ENCODE measurements at places on chromosomes 1 and 21. TPM values are rescaled to one million over a fixed set of nuclear protein-coding genes. Genes with fewer than 3 reads are reported as not detected.

- no peak for DNase-seq
These were observed 9.1 kb downstream of the SWT1 start for GRCh38 chr1:185166106-185166505.

DNA sequence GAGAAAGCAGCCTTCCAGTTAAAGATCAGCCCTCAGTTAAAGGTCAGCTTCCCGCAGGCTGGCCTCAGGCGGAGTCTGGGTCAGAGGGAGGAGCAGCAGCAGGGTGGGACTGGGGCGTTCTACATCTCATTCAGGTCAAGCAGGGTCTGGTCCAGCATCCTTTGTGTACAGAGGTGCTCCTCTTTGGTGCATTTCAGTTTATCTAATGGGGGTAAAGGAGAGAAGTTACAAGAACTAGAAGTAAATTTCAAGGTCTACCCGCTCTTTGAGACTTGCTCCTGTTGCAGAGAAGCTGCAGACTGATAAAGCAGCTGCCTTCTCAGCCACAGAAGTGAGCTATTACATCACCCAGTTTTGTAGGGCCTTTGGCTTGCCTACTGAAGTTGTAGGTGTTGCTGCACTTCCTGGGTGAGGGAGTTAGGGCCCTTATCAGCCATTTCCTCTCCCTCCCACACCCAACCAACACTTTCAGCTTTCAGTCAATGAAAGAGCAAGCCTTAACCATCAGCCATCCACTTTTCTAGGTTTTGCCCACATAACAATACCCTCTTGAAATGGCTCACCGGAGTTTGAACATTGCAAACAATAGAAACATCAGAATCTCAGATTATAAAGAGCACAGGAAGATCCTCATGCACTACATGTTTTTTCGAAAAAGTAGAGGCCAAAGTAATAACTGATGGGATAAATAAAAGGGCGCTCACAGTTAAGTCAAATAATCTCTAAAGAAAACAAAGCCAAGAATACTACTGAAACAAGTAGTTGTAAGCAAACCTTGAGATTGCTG lies 2.8 kb upstream of the NUP210L start:
- no peak for DNase-seq

The PTGS2 gene
- total RNA-seq: 0.81 TPM

GRCh38 chr1:30422251-30422650 lies 301.1 kb downstream of the MATN1 start:
- DNase-seq: no peak

DNA sequence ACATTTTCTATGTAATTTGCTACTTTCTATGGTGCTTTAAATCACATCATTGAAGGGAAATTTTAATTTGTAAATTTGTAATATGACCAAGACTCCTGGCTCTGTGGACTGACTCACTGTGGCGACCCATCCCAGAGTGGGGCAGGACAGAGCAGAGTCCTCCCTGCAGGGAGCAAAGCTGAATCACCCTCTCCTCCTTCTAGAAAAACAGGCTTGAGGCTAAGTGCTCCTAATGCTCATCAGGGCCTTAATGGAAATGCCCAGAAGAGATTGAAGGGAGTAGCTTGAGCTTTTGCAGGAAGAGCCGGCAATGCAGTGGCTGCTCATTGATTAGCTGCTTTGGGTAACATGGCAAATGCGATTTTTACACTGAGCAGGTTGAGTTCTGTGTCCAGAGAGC lies 16.8 kb downstream of the S100A10 start:
- DNase-seq: no peak

DNA sequence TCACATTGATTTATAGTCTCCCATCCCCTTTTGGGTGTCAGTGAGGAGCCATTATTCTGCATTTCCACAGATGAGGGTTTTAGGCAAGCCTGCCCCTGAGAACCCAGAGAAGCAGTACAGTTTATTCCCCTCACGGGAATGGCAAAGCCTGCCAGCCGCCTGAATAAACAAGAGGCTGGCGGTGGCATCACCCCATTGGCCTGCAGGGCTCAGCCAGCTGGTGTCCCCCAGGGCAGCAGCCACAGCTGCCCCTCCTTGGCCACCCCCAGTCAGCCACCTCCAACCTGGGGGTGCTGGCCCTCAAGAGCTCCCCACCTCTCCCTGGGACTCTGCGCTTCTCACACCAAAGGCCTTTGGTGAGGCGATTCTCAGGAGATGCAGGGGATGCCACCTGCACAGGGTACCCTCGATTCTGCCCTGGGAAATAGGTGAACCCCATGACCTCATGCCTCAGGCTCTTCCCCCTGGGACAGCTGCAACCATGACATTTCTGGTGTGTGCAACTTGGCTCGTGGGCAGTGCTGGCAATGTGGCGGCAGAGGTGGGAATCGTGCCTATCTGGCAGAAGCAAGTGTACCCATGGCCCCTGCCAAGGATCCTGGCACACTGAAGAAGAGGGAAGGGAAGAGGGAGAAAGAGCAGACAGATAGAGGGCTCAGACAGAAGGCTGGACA lies 14.0 kb downstream of the OLFML2B start:
- DNase-seq: no peak

DNA sequence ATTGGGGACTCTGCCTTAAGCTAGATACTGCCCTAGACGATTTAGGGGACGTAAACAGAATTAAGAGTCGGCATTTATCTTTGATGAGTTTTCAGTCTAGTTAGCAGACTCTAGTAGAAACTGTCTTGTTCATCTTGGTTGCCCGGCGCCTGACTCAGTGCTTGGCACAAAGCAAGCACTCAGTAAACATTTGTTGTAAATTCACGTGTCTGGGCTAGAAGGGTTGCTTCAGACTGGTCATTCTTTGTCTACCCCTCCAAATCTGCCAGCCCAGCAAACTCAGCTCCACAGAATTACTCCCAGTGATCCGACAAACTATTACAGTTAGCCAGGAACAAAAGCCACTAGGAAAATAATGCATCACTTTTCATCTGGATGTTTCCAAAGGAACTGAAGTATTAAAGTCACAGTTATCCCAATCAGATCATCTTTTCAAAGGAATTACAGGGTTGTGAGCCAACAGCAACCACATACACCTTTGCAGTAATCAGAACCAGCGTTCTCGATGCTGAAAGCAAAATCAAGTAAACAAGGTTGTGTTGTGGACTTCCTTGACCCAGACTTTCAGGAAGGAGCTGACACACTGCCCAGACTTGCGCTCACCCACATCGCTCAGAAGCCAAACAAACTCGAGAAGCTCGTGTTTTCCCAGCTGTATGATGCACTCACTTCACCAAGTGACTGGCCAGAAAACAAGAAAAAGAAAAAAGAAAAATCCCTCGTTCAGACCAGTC lies 66.5 kb upstream of the GADD45A start:
- DNase-seq: no peak

The SPRR2E gene
- not detected for total RNA-seq

The OR2G6 gene
- not detected for total RNA-seq

DNA sequence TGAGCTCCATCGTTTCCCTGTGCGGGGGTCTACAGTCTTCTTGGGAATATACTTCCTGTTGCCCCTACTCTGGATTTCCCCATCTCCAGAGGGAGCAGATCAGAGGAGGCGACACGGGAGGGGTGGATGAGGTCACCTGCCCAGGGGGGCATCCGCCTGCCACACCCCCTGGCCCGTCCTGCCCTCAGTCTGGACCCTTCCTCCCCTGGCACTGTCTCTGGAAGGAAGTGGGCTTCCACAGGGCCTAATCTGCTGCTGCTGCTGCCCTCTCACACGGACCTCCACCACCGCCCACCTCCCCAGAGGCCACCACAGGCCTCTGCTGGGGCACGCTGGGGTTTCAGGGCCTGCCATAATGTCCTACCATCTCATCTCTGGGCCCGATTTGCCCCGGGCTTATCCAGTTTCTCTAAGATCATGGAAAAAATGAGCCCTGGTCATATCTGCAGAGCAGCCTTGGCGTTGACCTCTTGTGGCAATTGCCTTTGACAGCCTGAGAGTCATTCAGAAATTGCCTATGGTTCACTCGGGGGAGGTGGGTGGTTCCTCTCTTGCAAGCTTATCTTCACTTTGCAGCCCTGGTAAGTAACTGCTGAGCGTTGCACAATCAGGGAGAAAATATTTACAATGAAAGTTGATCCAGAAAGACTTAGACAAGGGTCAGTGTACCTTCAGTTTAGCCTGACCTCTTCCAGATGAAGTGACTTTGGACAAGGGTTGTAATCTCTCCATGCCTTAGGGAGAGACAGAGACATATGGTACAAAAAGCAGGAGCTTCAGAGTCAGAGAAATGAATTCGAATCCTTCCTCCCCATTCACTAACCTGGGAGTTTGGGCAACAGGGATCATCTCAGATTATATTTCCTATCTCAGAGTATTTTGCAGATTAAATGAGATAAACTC lies 252.4 kb downstream of the TOMM20 start:
- peak; percentile 70 for DNase-seq

DNA sequence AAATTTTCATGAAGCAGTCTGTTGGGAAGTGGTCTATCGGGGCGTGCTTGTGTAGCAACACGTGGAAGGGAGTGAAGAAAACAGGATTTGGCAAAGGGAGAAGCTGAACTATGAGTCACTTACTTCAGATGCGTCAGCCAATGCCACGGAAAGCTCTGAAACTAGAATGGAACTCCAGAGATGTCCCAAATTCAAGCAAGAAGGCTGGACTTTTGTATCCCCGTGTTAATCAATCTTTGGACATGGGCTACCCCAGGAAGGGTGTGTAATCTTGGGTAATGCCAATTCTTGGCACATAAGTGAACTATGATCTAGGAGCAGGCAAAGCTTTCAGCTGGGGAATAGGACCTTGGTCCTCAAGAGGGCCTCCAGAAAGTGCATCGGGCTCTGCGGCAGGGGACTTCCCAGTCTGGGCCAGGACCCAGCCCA lies 102.6 kb downstream of the ADSS2 start:
- no peak for DNase-seq

The TMEM61 gene
- not detected for total RNA-seq

The SEMA4A gene
- 2.7 TPM for total RNA-seq

The NBPF10 gene
- 0.92 TPM for total RNA-seq

DNA sequence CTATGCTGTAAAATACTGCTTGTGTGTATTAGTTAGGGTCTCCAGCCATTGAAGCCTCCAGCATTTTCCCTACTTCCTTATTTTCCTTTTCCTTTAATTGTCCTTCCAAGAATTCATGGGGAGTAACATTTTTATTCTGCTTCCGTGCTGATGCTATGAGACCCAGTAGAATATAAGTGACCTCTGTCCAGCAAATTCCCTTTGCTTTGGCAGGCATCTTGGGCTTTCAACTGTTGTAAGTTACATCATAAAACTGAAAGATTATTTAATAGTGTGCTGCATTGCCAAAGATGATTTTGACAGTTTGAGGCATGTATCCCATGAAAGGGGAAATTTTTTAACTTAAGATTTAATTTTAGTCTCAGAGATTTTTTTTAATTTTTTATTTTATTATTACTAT lies 48.1 kb upstream of the B3GALT2 start:
- no peak for DNase-seq

GRCh38 chr1:169316556-169316955 lies 51.0 kb downstream of the NME7 start:
- DNase-seq: no peak

- DNase-seq: no peak
These were observed 183.3 kb upstream of the TMEM51 start for GRCh38 chr1:14970115-14970798.

GRCh38 chr1:86156566-86157455 lies at the start of gene COL24A1:
COL24A1 (minus strand) TSS chr1:86156772; CDS start chr1:86156396, 376 bp downstream.
- peak; percentile 81 for DNase-seq

DNA sequence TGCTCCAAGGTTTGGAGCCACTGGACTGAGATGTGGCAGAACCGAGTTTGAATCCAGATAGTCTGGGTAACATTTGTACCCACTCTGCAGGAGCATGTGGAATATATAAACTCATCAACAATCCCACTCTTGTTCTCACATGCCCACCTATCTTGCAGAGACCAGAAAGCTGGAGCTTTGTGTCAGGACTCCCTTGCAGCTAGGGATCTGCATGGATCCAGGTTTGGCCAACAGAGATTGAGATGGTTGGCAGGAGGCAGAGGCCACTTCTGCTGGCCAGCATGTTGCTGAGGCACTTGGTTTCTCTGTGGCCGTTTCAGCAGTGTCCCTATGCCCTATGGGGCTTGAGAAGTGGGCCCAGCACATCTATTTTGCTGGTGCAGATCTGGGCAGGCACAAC lies 208.3 kb downstream of the KAZN start:
- no peak for DNase-seq

- no peak for DNase-seq
These were observed 60.4 kb downstream of the B3GALT5 start for GRCh38 chr21:39673163-39673562.

The RRP1 gene
- total RNA-seq: 10.3 TPM

DNA sequence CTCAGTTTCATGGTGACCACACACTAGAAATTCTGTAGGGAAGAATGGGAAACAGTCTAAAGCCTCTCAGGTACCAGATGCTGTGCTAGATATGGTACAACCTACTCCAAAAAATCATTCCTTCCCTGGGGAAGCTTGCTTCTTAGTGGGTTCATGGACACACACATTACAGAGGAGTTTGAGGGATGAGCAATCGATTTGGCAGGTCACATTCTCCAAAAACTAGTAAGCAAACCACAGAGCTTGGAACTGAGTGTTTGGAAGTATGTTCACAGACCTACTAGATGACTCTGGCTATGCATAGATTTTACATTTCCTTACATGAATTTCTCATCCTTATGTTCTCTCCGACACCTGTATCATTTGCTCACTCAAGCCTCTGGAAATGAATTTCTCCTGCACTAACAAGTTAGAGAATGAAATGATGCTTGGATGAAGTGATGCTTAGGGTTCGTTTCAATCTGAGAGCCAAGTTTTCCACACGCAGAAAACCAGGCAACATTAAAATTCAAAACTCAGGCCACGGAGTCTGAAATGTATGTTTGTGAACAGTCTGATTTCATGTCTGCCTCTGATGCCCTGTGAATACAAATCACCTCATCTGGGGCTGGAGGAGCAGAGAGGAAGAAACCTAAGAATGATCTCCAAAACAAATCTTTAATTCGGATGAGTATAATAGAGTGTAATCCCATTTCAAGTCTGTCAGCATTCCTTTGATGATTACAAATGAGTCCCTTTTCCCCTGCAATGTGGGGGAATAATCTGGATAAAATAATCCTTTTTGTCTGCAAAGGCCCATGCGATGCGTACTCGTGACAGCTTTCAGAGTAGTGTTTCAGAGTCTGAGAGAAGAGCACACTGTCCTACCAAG lies 11.0 kb downstream of the EVA1C start:
- no peak for DNase-seq

GRCh38 chr1:160534823-160535605 lies 12.0 kb upstream of the SLAMF6 start:
- no peak for DNase-seq

GRCh38 chr1:212629450-212630157 lies 21.0 kb downstream of the ATF3 start:
- DNase-seq: no peak

GRCh38 chr1:45623972-45624371 lies at the start of gene CCDC17:
CCDC17 (minus strand) TSS chr1:45624054; CDS start chr1:45623909, 145 bp downstream.
- no peak for DNase-seq

The SPATA45 gene
- not detected for total RNA-seq

DNA sequence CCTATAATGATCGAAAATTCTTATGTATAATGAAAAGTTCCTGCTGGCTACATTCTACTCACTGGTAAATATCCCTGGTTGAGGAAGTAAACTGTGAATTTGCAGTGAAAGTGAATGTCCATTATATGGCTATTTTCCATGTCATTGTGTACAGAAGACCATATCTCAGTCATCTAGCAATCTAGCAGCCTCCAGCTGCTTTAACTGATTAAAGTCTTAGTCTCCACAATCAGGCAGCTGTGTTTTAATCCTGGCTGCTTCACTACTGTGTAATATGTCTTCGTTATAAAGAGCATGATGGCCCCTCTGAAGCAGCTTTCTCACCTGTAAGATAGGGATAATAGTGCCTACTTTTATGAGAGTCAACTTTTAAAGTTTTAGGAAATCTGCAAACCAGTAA lies 11.4 kb downstream of the CLCA2 start:
- DNase-seq: no peak

GRCh38 chr1:210376836-210377372 lies 48.2 kb downstream of the HHAT start:
- no peak for DNase-seq

Measured in cardiac septum (tissue), 1 donor.